ENCODE measurements at places on chromosomes 2 and 18.

DNA sequence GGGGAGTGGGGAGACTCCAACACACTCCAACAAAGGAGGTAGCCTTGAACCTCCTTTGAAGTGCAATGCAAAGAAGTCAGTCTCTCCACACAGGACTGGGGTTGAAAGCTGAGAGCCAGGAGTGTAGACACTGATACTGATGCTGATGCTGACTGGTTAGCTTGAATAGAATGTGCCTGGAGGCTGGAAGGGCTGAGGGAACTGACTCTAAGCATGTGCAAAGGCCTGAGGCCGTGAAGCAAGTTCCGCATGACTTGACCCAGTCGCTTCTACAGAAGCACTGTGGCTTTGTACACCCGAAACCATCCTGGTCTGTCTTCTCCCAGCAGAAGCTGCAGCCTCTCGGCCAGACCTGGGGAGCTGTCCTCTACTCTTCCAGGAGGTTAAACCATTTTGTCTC is 10.4 kb downstream of the FOXI3 start:
- no peak for DNase-seq

- no peak for DNase-seq
Measured at GRCh38 chr18:49764032-49764431, 49.3 kb downstream of the ACAA2 start.

- no peak for DNase-seq
Measured at GRCh38 chr2:105738658-105739241, 6.0 kb upstream of the NCK2 start.

- DNase-seq = no peak
Measured at GRCh38 chr2:16404551-16405300, 260.9 kb downstream of the CYRIA start.

DNA sequence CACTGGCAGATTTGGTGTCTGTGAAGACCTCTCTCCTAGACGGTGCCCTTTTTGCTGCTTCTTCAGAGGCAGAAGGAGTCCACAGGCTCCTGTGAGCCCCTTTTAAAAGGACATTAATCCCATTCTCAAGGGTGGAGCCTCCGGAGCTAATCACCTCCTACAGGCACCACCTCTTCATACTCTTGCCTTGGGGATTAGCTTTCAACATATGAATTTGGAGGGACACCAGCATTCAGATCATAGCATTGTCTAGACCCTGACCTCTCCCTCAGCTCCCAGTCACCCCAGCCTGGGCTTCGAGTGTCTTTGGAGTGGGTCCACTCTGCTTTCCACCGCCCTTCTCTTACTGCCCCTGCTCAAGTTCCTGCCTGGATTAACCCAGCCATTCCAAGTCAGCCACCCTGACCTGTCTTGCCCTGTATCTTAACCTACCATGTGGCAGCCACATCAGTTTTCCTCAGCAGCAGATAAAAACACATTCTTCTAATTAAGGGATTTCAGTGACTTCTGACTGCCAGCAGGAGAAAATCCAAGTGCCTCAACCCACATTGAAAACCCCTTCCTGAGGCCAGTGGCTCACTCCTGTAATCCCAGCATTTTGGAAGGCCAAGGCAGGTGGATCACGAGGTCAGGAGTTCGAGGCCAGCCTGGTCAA is 6.1 kb upstream of the NCL start:
- DNase-seq = no peak

- no peak for DNase-seq
Measured at GRCh38 chr18:37487400-37487867, 78.2 kb downstream of the CELF4 start.
